ENCODE measurements at places on chromosomes 3 and 15.

- DNase-seq, result no peak
Observed at GRCh38 chr15:64780600-64781156, 5.3 kb upstream of the RBPMS2 start.

DNA sequence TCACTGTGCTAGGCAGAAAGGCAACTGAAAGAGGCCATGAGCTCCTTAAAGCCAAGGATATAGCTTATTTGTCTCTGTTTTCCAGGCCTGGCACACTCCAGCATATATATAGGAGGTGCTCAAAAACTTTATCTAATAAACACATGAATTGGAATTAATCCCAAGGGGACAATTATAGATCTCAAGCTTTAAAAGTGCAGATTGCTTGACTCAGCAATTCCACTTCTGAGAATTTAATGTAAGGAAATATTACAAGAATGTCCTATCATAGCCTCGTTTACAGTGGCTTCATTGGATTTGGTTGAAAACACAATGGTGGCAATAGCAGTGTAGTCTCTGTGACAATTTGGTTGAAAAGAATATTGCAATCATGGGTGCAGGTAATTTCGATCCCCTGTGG is 267.3 kb downstream of the SHQ1 start:
- DNase-seq, result no peak

DNA sequence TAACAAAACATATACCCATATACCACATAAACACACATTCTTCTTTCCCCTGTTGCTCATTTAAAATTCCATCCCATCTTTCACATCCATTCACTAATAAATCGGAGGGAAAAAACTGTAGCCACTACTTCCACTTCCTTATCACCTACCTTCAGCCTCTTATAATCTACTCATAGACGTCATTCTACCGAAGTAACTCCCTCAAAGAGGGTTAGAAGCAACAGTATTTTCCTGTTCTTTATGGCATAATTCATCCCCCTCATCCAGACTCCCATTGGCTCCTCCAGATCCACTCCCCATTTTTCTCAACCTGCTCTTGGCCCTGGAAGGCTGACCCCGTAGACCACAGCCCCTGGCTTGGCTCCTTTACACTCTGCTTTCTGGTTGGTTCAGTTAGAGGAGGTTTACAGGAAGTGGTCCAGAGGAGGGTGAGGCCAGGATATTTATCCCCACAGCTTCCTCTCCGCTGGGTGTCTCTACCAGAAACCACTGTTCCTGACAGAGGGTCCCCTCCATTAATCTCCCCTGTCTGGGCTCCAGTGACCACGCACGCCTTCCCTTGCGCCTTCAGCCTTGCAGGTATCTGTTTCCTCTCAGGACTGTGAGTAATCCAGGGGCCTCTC is 46.3 kb downstream of the FMN1 start:
- no peak for DNase-seq

- DNase-seq, result no peak
Observed at GRCh38 chr15:25169318-25169717, 214.5 kb downstream of the SNRPN start.

- DNase-seq, result peak; percentile 39
Observed at GRCh38 chr3:111069974-111070771, 1.4 kb upstream of the NECTIN3 start.

- DNase-seq, result no peak
Observed at GRCh38 chr3:122936335-122936734, 91.2 kb downstream of the SEMA5B start.

GRCh38 chr3:123816673-123817207 is 67.4 kb downstream of the MYLK start:
- DNase-seq, result no peak

GRCh38 chr15:82554351-82554750 is 14.1 kb upstream of the RPS17 start:
- no peak for DNase-seq

- peak; percentile 61 for DNase-seq
Observed at GRCh38 chr3:52280050-52280461, 1.6 kb upstream of the WDR82 start.

- no peak for DNase-seq
Observed at GRCh38 chr3:133863911-133864310, 31.8 kb downstream of the RAB6B start.

DNA sequence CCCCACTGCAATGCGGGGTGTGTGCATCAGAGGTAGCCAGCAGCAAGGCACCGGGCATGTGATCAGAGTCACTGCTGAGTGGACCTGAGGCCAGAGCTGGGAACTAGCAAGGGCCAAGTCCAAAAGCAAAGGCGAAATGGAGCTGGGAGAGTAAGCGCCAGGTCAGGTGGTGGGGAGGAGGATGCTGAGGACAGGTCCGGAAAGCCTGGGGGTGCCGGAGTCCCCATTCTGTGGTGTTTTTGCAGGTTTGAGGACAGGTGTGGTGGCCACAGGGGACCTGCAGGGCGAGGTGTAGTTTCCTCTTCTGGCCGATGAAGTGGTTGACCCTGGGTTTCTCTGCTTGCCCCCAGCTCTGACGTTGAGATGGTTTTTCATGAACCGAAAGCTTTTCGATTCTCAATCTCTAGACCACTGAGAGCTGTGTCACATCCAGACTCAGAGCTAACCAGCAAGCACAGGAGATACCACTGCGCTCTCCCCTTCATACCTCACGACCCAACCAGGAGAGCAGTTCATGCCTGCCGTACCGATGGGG is 35.0 kb upstream of the HES1 start:
- no peak for DNase-seq

DNA sequence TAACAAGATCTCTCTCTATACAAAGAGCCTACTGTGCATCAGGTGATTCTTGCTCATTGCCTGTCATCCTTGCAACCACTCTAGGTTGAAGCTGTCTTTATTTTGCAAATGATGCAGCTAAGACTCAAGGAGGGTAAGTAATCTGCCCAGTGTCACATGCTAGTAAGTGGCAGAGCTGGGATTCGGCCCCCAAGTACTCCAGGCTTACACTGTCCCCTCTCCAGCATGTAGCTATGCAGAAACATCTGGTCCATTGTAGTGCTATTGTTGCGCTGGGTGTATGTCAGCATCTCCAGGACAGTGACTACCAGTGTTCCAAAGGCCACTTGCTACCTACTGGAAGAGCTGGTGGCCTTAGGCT is 248.9 kb downstream of the SLCO3A1 start:
- no peak for DNase-seq

DNA sequence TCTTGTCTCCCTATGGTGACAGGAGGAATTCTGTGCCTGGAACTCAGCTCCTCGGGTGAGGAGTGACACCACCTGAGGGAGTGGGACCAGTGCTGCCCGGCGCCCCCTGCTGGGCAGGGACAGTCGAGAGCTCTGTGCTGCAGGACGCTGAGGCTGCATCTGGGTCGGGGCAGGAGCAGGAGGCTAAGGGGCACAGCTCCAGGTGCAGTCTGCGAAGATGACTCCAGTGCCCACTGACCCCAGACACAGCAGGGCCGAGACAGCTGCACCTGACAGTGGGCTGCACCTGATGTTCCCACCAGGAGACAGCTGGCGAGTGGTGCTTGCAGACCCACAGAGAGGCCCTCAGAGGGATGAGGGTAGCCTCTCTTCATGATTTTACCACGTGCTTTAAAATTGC is 152.9 kb downstream of the ATP10A start:
- no peak for DNase-seq

DNA sequence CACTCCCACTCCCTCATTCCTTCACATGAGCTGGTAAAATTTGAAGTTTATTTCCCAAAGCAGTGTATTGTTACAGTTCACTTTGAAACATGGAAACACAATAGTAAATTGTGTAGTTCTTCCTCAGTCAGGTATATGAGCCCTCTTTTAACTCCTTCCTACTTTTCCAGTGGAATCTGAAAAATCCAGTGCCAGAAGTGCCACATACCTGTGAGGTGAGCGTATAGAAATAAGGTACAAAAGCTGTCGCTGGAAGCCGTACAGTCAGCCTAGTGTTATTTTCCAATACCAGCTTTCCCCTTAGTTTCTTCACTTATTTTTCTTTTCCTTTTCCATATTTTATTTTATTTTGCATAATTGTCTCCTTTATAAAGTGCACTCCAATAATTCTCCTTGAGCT is 81.7 kb upstream of the CADM2 start:
- no peak for DNase-seq

DNA sequence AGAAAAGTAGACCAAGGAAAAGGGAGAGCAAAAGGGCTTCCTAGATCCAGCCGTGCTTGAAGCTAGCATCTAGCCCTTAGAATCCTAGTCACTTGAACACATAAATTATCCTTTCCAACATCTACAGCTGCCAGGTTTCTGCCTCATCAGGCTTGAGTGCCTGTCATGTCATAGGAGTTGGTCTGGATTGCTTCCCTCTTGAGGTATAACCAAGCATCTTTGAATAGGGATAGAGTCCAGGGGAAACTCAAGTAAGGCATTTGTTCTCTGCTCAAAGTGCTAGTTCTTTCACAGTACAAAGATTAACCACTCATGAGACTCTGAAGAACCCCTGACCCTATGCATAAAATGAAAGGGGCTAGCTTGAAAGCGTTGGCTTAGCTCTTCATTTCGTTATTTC is 72.3 kb downstream of the SLCO3A1 start:
- no peak for DNase-seq

Data from NCI-H146 (cell line).